Esophagus (tissue), 2 donors: ENCODE measurements at places on chromosomes 4 and X. TPM values are rescaled to one million over a fixed set of nuclear protein-coding genes. Genes with fewer than 3 reads are reported as not detected.

STK32B gene
- 0.24 TPM for polyA plus RNA-seq

APLN gene
- 0.31 TPM for polyA plus RNA-seq

ZNF711 gene
- 1.2 TPM for polyA plus RNA-seq

OCIAD1 gene
- polyA plus RNA-seq = 102 TPM

RAB41 gene
- not detected for polyA plus RNA-seq

SLC26A1 gene
- 0.49 TPM for polyA plus RNA-seq

SH3TC1 gene
- 19.2 TPM for polyA plus RNA-seq

ZNF157 gene
- 0.10 TPM for polyA plus RNA-seq

NEUROG2 gene
- polyA plus RNA-seq = not detected

FRMPD4 gene
- polyA plus RNA-seq = under 0.01 TPM

GSX2 gene
- not detected for polyA plus RNA-seq

FNIP2 gene
- polyA plus RNA-seq = 2.9 TPM

TRIM75 gene
- polyA plus RNA-seq = not detected

PCDH7 gene
- 3.3 TPM for polyA plus RNA-seq

BANK1 gene
- 0.39 TPM for polyA plus RNA-seq

RPS6KA6 gene
- polyA plus RNA-seq = 0.48 TPM

MAGEA2B gene
- not detected for polyA plus RNA-seq

NDP gene
- not detected for polyA plus RNA-seq

SLC9B1 gene
- polyA plus RNA-seq = 0.08 TPM

CXCL10 gene
- 0.77 TPM for polyA plus RNA-seq

OTC gene
- polyA plus RNA-seq = 0.20 TPM

PAGE5 gene
- not detected for polyA plus RNA-seq

NOX1 gene
- polyA plus RNA-seq = 0.10 TPM

PNMA6A gene
- polyA plus RNA-seq = 0.04 TPM

TRAM1L1 gene
- polyA plus RNA-seq = 0.49 TPM

CTAG1A gene
- not detected for polyA plus RNA-seq

IGSF1 gene
- polyA plus RNA-seq = 0.14 TPM

JCHAIN gene
- 5.4 TPM for polyA plus RNA-seq

CT45A10 gene
- not detected for polyA plus RNA-seq

NAP1L2 gene
- polyA plus RNA-seq = 1.4 TPM

POF1B gene
- polyA plus RNA-seq = 25.4 TPM

ANXA10 gene
- polyA plus RNA-seq = 0.51 TPM

STPG2 gene
- polyA plus RNA-seq = 0.02 TPM
